Coronary artery (tissue), 2 donors: ENCODE measurements at places on chromosomes 6 and 20.
A peak's percentile ranks its signal among the peaks of the same experiment; 100 is the strongest.

DNA sequence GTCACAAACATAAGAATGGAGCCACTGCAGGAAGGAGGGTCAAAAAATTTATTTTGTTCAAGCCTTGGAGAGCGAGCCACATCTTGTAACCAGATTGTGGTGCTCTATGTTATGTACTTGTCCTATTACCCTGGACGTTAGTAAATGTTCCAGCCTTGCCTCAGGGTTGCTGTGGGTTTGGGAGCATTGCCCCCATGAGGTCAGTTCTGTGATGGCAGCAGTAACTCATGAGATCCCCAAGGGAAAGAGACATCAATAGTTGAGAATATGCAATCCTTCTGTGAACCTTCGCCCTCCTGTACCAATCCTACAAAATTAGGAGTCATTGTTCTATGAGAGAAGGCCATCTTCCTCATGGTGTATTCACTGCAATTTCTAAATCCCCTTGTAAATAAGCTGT lies 16.4 kb upstream of the CFAP206 start:
- DNase-seq: no peak

DNA sequence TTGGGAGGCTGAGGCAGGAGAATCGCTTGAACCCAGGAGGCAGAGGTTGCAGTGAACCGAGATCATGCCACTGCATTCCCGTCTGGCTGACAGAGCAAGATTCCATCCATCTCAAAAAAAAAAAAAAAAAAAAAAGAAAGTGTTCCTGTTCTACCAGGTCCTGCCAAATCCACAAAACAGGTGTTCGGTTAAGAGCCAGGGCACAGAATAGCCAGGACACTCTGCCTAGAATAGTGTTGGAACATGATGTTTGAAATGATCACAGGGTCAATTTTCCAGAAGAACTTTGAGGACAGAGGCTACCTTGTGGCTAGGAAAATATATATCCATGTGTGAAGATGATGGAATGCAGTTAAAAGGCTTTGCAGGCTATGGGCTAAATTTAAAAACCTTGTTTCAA lies 63.6 kb upstream of the TRAF3IP2 start:
- no peak for DNase-seq

GRCh38 chr20:41242807-41243206 lies 74.7 kb downstream of the ZHX3 start:
- DNase-seq: no peak

DNA sequence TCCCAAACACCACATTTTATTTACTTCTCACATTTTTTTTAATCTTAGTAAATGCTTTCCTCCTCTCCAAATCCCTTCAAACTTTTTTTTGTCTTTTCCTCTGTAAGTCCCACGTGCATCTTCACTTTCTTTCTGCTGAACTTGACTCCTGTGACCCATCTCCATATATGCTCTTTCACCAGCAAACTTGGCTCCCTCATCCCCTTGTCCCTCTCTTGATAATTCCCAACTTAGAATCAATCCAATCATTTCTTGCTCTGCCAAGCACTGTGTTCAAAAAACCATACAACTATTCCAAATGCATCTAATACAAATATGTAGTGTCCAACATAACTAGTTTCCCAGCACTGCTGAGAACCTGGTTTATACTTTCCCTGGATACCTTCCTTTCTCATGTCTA lies 519.4 kb downstream of the HDGFL1 start:
- DNase-seq: no peak

DNA sequence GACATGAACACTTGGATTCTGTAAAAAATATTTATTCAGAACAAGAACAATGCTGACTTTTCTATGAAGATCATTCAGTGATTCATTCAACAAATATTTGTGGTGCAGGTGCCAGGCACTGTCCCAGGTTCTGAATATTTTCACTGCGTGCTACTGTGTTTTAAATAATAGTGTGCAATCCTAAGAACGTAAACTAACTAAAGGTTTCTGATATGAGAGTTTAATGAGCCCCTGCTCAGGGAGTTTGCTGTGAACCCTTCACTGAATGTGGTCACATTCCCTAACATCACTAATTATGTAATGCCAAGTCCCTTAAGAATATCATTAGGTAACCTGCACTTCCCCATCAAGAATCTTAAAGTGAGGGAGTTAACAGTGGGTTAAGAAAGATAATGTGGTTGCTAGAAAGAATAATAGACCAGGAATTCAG lies 1.7 kb upstream of the TMEM170B start:
- DNase-seq: no peak

DNA sequence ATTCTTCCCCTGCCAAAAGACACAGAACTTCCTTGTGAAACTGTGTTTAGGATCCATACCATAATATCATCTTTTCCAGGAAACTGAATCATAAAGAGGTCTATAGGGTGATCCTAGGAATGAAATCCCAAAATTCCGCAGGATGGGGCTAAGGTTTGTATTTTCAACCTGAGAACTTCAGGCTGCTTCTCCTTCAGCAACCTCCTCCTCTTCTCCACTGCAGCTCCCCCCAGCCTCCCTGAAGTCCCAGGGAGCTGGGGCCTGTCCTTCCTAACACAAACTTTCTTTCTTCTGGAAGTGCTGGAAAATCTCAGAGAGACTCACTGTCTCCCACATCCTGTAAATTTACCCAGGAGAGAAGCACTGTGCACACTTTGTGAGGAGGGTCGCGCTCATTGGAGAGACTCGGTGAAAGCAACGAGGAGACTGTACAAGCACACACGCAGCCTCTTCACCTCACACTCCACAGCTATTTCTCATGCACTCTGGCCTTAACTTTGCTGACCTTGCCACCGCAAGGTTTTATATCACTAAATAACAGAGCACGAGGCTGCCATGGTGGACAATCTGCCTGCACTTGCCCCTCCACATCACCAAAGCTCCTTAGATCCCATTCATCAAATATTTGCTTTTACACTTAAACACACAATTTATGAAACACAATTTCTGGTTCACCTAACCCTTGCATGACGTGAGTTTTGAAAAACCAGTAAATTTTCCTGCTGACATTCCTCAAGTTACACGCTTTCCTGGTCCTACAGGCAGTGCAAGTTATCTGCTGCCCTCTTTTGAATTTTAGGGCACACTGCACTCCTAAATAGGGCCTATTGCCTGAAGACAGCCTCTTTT lies 14.3 kb downstream of the ID4 start:
- no peak for DNase-seq

- no peak for DNase-seq
These were observed 82.3 kb upstream of the SHLD1 start for GRCh38 chr20:5667705-5668528.

GRCh38 chr6:56005426-56005825 lies 130.0 kb upstream of the BMP5 start:
- DNase-seq: no peak

- no peak for DNase-seq
These were observed 110.9 kb upstream of the SSTR4 start for GRCh38 chr20:22924046-22924737.

GRCh38 chr6:2877057-2877882 lies 25.8 kb downstream of the SERPINB9 start:
- DNase-seq: no peak

DNA sequence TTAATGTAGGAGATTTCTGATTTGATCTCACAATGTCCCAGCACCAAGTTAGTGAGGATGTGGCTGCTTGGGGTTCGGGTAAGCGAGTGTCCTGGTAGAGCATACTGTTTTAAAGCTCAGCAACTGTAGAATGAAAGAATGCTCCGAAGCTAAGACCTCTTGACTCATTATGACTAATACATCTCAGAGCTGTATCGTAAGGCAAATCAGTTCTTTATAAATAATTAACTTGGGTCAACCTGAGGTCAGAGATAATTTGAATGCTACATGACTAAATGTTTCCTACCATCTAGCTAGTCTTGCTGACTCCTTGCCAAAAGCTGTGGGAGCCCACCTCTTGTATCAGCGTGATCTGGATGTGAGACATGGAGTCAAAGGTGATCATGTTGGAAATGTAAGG lies 128.8 kb upstream of the PDE7B start:
- DNase-seq: no peak

- no peak for DNase-seq
These were observed 598 bp upstream of the SOX4 start for GRCh38 chr6:21592953-21593352.

DNA sequence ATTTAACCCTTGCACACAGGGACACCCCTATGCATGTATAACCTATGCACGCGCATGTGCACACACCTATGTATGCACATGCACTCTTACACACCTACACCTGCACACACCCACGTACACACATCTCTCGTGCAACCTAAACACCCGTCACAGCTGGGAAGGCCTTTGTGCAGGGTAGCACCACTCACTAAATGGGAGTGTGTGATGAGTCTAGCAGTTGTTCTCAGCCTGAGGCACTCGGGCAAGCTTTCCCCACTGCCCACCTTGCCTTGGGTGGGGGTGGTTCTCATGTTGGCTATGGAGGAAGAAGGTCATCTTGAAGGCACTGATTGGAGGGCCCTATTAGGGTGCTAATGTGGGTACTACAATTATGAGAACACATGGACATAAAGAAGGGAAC lies 85.8 kb downstream of the DLL1 start:
- DNase-seq: peak; percentile 24

GRCh38 chr6:6714118-6714897 lies 125.8 kb downstream of the LY86 start:
- no peak for DNase-seq

DNA sequence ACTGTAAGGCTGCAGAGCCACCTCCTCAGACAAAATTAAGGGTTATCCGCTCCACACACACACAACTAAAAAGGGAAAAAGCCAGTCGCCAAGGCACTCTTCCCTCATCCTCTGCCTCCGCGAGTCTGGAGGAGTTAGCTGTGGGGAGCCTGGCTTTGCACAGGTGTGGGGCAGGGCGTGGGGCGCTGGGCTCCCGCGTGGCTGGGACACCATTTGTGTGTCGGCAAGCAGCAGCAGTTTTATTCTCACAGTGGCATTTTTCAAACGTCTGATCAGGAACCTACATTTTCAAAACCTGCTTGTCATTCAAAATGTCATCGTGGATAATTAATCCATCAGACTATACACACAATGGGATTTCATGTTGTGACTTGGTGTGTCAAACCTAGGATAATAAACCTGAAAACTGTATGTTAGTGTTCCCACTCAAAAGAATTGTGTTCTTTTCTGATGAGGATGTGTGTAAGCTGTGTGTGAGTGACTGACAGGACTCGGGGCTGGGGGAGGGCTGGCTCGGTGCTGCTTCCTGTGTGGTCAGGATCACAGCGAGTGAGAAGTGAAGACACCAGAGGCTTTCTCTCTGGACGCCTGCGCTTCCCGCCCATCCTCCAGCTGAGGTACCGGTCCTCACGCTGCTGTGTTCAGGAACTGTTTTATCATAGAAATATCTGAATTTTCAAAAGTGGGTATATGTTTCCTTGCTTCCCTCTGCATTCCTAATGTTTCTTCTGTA lies 83.1 kb downstream of the IRF4 start:
- no peak for DNase-seq

DNA sequence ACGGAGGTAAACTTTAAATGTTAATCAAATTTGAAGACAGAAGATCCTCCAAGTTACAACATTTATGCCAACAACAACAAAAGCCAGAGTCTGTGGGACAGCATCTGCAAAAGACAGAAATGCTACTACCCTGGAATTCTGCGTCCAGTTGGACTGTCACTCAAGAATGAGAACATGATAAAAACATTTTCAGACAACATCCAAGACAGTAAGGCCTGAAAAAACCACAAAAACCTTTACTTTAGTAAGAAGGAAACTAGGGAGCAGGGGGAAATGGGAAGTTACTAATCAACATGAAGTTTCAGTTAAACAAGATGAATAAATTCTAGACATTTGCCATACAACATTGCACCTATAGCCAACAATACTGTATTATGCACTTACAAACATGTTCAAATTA lies 77.6 kb downstream of the MLIP start:
- no peak for DNase-seq

DNA sequence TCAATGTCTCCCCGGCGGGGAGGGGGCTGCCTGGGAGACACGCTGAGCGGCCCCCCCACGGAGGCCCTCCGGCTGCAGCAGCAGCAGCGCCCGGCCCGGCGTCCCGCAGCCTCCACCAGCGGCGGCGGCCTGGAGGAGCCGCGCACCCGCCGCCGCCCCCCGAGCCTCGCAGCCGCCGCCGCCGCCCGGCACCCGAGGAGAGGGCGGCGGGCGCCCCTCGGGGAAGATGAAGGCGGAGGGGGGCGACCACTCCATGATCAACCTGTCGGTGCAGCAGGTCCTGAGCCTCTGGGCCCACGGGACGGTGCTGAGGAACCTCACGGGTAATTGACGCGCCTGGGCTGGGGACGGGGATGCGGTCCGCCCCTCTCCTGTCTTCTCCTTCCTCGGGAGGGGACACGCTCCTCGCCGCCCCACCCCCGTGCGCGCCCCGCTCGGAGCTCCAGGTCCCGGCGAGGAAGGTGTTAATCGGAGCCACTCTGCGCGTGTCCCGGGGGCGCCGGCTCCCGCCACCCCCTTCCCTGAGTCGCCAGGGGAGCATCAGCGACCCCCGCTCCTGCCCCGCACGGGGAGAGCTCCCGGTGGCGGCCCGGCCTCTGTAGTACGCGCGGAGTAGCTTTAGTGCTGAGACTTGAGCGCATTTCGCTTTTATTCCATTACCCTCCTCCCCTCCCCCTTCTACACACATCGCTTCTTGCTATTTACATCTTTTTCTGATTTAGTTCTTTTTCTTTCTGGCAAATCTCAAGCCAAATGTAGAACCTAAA lies 686 bp downstream of the TMEM170B start:
- DNase-seq: peak; percentile 76

DNA sequence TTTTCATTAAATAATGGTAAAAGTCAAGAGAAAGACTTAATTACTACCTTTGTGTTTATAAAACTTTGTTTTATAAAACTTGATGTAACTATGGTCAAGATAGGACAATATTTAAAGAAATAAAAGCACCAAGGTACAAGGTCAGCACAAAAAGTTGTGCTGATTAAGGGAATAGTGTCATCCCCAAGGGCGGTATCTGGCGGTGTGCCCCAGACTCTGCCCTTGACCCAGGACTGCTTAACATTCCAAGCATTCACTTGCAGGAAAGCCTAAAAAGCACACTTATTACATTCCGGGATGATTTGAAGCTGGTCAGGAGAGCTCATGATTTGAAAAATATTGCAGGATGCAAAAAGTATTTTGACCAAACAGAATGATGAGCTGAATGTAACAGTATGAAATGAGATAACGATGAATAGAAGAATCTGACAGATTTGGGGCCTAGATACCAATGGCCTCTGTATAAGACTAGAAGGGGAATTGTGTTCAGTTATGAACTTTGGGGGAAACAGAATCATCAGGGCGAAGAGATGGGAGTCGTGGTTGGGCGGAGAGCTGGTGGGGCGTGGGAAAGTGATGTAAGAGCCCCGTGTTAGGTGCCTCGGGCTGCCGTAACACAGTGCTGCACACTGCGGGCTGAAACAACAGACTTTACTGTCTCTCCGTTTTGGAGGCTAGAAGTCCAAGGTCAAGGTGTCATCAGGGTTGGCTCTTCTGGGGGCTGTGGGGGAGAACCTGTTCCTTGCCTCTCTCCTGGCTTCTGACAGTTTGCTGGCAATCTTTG lies 77.2 kb downstream of the CDC5L start:
- DNase-seq: no peak

DNA sequence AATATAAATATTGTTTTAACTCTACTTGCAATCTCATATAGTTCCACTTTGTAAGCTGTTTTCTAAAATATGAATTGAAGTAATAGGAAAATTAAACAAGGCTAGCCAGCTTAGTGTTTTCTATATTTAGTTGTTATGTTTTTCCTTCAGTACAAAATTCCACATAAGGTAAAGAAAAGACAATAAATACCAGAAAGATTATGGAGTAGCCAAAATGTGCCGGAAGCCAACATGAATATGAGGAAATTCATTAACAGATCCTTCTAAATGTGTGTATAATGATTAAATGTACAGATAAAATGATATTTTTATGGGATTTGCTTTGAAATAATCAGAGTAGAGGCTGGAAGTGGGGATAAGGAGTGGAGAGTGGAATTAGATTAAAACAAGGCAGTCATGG lies 52.5 kb upstream of the COL21A1 start:
- no peak for DNase-seq

- no peak for DNase-seq
These were observed 103.2 kb upstream of the PRDM1 start for GRCh38 chr6:105982761-105983540.
